ENCODE measurements at places on chromosomes 5 and 9.
A peak's percentile ranks its signal among the peaks of the same experiment; 100 is the strongest.

- DNase-seq: no peak
These were observed 62.1 kb downstream of the AOPEP start for GRCh38 chr9:94788570-94789105.

- no peak for DNase-seq
These were observed 194.8 kb upstream of the MRPS30 start for GRCh38 chr5:44613936-44614335.

GRCh38 chr5:138754699-138755057 lies 1.5 kb downstream of the CTNNA1 start:
- DNase-seq: no peak

DNA sequence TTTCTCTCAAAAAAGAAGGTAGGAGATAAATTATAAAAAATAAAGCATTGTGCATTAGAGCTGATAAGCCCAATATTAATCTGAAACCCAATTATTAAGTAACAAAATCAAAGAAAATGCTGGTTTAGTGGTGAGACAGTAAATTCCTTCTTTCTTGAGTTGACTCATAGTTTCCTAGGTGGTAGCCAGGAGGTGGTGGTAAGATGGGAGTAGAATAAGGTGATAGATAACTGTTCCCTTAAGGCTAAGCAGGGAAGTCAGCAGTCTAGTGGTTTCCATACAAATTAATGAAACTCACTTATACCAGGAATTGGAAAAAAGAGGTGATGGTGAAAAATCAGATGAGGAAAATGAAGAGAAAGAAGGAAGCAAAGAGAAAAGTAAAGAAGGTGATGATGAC lies 23.2 kb downstream of the LYSMD3 start:
- no peak for DNase-seq

DNA sequence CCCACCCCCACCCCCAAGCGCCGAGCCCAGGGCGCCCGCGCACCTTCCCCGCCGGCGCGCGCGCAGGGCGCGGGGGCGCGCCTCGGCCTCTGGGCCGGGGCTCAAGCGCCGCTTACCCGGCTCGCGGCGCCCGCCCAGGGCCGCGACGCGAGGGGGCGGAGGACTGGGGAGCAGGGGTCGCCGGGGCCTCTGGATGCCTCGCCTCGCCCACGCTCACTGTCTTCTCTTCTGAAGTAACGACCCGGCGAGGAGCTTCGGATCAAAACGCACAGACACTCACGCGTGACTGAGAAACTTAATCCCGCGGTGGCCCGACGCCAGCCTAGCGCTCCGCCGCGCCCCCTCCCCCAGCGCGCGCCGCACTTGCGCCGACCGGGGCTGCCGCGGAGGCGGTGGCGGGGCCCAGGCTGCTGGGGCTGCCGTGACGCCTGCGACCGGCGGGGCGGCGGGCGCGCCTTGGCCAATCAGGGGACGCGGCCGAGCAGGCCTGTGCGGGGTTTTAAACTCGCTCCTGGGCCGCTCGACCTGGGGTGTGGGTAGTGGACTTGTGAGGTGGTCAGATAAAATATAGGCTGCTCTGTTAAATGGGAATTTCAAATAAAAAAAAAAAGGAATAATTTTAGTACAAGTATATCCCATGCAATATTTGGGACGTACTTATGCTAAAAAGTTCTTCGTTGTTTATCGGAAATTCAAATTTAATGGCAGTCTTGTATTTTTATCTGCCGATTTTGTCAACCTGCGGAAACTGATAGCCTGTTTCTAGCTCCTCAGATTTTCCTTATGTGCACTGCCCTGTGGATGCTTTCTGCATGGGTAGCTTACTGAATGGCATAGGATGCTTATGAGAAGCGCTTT lies at the start of gene MPDZ:
Gene MPDZ (minus strand): TSS at position 409 of the 858 bp plus-strand sequence. CDS start 29,377 bp downstream, outside the sequence.
- no peak for DNase-seq

DNA sequence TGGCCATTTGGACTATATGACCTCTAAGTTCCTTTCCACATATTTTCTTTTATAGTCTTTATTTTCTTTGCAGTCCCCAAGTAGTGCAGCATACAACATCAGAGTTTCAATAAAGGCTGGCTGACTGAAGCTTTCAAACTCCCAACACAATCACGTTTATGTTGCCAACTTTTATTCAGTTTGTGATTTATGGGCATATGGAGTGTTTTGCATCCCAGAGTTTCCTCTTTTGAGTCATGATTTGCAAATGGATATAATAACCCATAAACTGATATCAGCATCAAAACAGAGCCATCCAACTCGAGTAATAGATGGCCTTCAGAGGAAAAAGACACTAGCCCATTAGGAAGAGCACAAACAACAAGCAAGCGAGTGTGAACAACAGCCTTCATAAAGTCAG lies 414.0 kb downstream of the ELAVL2 start:
- DNase-seq: no peak

GRCh38 chr5:86143837-86144236 lies 473.9 kb upstream of the COX7C start:
- DNase-seq: no peak

DNA sequence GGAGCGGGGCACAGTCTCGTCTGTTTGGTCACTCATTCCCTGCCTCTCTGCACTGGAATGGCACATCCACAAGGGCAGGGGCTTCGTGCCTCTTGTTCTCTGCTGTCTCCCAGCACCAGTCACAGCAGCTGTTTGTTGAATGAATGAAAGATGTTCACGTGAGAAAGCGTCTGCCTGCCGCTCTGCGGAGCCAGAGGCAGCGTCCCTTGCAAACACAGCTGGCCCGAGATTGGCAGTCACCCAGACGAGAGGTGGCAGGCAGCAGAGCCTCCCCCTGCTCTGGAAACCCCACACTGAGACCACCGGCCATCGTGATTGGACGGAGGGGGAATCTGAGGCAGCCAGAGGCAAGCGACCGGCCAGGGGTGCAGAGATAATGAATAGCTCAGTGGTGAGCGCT lies 6.0 kb upstream of the FAM163B start:
- no peak for DNase-seq

GRCh38 chr5:80368661-80369480 lies 39.0 kb upstream of the ZFYVE16 start:
- no peak for DNase-seq

DNA sequence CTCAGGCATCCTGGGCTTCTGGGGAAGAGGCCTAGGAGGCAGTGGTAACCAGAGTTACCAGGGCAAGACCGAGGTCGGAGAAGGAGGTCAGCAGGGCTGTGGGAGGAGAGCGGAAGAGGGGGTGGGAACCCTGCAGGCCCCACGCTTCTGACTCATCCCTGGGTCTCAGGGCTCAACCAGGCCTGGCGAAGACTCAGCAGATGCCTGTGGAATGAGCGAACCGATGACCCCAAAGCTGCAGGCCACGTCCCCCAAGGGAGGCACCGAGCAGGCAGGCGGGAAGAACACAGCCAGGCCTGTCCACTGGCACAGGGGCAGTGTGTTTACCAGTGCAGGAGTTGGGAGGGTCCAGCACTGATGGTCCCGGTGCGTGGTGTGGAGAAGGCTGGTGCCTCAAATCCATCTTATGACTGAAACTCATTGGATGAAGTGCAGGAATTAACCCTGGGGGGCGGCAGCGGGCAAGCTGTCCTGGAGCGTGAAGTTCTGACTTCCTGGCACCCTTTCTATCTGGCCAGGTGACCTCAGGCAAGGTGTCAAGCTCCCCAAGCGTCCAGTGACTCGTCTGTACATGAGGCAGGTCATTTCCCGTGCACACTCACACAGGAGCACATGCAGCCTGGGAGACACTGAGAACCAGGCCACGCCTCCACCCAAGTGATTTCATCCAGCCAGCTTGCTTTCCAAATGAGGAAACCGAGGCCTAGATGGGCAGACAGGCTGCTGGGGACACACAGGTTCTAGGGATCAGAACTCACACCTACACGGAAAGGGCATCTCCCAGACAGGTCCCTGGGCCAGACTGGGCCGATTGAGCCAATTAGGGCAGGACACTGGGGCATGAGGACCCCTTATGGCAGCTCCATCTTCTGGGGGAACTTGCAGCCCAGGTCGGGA lies 69.1 kb downstream of the ADAMTS2 start:
- peak; percentile 84 for DNase-seq

GRCh38 chr9:96137671-96138429 lies 164.1 kb downstream of the HSD17B3 start:
- DNase-seq: no peak

- DNase-seq: no peak
These were observed 57.9 kb downstream of the LRRTM2 start for GRCh38 chr5:138817241-138817640.

DNA sequence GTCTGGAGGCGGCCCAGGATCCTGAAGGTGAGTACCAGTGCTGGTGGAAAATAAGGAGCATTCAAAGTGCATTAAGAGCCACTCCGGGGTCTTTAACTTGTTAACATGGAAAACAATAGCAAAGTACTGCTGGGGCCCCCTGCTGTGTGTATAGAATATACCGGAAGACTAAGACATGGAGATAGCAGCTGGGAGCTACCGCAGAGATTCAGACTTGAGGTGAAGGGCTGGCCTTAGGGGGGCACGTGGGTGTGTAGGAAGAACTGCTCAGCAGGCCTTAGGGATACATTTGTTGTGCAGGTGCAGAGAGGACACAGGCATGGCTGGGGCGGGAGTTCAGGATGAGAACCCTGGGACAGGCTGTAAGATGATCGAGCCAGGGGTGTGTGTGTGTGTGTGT lies 1.2 kb upstream of the DMRT1 start:
- DNase-seq: no peak

GRCh38 chr9:109171926-109172325 lies 4.9 kb upstream of the FRRS1L start:
- no peak for DNase-seq

DNA sequence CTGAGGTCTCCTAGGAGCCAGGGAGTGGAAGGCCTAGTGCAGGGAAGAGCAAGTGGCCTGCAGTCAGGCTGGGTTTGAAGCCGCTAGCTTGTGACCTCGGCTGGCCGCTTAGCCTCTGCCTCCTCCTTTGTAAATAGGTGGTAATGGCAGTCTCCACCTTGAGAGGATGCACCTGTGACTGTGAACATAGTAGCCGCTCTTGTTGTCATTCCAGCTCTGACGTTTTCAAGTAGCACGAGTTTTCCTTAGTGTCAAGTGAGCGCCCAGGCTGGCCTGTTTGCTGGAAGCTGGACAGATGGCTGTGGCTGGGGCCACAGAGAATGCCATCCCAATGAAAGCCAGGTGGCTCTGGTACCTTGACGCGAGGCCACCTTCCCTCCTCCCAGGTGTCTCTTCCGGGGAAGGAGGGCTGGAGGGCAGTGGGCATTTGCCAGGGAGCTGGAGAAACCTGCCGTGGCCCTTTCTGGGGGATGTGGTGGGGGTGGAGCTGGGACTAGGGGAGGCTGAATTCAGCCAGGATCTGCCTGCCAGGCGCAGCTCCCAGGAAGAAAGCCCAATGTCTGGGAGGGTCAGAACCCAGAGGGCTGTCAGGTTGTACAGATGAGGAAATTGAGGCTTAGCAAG lies 2.5 kb downstream of the ASS1 start:
- DNase-seq: no peak

DNA sequence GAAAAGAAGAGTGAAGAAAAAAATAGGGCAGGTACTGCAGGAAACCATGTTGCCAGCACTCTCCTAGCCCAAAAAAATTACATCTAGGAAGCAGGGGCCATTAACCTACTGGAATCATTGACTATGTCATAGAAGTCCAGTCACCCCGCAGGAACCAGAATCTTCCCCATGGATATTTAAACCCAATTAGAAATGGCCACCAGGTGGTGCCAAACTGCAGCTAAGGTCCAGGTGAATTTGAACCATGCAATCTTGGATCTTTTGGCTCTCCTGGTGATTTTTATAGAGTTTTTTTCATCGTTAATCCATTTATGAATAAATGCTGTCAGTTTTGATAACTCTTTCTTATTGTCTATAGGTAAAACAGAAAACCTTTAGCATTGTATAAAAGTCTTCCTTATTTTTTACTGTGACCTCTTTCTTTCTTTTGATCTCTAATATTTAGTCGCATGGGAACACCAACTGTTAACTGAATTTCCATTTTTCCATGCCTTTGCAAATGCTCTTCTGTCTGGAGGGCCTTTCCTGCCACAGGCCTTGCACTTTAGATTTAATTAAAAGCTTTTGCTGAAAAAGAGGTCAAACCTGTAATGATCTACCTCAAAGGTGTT lies 147.5 kb upstream of the FGF10 start:
- DNase-seq: no peak

DNA sequence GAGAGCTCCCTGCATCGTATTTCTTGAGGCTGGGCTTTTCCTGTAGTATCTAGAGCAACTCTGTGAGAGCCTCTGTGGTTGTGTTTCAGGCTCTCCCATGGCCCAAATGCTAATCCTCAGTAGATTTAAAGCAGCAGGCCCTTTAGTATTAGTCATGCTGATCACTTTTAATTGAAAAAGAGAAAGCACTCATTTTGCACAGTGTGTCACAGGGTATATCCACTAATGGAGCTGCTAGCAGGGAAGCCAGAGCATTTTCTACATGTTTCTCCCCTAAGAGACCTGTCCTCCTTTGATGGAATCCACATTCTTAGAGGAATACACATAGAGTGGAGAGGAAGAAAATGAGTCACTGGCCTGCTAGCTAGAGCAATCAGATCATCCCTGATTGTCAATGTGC lies 348.5 kb downstream of the TMEM232 start:
- peak; percentile 52 for DNase-seq

GRCh38 chr5:121313886-121314285 lies 537.8 kb upstream of the FTMT start:
- DNase-seq: no peak

- DNase-seq: no peak
These were observed 87.6 kb downstream of the NR3C1 start for GRCh38 chr5:143315929-143316328.

DNA sequence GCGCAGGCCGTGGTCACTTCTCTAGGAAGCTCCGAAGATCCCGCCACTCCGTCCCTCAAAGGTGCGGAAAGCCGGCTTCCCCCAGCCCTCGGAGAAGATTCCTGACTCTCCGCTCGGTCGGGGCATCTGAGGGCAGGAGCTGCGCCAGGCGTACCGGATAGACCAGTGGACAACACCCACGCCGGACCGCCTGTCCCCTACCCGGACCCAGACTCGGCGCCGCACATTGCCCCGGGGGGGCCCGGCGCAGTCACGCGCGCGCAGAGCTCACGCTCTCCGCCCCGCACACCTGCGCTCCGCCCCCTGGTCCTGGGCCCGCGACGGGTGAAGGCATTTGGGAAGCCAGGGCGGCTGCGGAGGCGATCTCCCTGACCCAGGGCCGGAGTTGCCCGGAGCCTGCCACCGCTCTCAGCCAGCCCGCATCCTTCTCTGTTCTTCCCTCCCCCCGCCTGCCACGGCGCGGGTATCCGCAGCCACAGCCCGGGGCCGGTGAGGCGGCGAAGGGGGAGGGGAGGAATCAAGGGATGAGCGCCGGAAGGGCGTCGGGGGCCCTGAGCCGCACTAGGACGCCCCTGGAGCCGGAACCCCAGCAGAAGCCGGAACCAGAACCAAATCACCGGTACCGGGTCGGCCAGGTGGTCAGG lies 448 bp downstream of the RELL2 start:
- no peak for DNase-seq

DNA sequence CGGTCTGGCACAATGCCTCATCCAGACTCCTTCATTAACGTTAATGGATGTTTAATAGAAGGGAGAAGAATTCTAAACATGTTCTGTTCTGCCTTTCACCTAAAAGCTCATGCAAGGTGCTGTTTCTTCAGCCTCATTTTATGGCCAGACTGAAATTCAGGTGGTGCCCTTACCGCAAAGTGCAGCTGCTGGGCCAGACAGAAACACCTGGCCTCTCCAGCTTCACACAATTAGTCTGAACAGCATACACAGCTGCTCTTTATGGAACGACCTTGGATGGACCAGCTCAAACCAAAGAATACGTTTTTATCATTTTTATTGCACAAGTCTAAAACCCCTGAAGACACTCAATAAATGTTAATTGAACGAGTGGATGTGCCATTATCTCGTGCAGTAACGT lies 4.6 kb downstream of the SNCAIP start:
- DNase-seq: no peak
